ENCODE measurements at places on chromosomes 12 and 14.

DNA sequence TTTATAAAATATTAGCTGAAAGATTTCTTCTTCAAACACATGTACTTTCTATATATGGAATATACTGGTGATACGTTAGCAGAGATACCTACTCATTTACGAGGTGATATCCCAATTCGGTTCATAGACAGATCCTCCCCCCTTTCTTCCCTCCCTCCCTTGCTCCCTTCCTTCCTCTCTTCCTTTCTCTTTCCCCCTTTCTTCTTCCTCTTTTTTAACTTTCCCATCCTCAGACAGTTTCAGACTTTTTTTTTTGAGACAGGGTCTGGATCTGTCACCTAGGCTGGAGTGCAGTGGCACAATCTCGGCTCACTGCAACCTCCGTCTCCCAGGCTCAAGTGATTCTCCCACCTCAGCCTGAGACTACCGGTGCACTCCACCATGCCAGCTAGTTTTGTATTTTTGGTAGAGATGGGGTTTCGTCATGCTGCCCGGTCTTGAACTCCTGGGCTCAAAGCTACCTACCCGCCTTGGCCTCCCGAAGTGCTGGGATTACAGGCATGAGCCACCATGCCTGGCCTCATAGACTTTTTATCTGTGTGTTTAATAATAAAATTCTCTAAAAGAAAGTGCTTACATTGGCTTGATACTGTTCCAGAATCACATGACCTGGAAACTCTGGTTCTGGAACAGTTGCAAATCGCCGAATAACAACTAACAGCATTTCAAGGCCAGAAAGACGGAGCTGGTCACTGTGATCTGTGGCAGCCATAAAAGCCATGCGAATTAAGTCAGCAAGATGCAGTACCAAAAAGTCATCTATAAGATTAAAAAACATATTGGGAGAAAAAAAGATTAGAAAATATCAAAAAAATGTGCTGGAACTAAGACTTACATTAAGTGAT, 99.2 kb downstream of the HEATR5A start:
- no peak for DNase-seq

DNA sequence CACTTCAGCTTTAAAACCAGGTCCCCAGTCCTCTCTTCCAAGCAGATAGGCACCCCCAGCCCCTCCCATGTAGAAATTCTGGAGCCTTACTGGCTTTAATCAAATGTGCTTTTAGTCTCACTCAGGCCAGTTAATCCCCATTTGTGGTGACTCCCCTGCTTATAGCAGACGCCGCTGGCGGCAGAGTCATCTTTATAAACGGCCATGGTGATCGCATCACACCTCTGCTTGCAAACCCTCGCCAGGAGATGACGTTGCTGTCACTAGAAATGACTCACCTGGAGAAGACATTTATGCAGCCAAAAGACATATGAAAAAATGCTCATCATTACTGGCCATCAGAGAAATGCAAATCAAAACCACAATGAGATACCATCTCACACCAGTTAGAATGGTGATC, 369.3 kb downstream of the VRK1 start:
- no peak for DNase-seq

GRCh38 chr12:75205558-75205957, 4.1 kb downstream of the KCNC2 start:
- DNase-seq: no peak

DNA sequence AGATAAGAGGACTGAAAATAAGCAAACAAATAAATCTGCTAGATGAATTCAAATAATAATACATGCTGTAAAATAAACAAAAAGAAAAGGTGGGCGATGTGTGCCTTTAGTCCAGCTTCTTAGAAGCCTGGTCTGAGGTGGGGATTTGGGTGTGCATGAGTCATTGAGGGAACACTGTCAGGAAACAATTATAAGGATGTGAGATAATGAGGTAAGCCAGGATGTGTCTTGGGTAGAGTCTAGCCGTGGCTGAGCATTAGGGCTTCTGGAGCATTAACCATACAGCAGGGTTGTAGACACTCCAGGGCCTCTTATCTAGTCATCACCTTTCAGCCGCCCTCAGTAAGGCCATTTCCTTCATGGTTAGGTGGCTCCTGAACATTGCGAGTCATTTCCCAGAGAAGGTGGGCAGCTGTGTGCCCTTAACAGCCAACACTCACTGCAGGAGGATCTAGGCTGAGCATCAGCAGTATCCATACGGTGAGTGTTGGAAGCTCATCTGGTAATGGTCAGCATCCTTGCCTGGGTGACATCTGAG, 405.6 kb downstream of the GLT1D1 start:
- no peak for DNase-seq

GRCh38 chr14:87935081-87935828, 57.7 kb downstream of the GALC start:
- no peak for DNase-seq

GRCh38 chr12:49803693-49804450, 24.3 kb downstream of the NCKAP5L start:
- DNase-seq: no peak

- no peak for DNase-seq
Measured at GRCh38 chr14:56304456-56304855, 186.2 kb downstream of the PELI2 start.

DNA sequence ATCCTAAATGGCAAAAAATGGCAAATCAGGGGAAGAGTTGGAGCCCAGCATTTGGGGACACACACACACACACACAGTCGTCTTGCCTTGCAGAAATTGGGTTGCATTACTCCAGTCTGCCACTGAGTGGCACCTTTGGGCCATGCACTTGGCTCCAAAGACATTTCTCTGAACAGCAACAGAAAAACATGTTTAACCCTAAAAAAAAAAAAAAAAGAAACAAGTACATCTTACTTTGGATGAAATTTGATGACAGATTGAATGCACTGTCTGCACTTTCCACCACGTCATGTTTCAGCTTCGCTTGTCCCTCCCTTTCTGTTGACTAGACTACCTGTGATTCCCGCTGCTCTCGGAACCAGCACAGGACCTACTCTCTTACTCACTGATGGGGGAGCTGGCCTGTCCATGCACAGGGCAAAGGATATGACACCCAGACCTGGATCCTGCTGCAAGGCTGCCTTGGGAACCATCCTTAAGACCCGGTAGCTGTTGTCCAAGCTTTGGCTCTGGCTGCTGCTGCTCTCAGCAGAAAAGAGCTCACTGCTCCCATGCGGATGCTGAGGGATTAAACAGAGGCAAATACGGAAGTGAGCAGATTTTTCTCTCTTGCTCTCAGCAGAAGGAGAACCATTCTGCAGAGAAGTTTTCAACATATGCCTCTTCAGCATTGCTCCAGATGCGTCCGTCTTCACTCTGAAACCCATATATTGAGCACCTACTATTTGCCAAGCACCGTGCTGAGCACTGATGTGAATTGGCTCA, 376.8 kb downstream of the DPF3 start:
- DNase-seq: peak; percentile 81

- DNase-seq: no peak
Measured at GRCh38 chr12:8819666-8819980, 2.8 kb upstream of the A2ML1 start.

- no peak for DNase-seq
Measured at GRCh38 chr12:75712223-75712622, 200.8 kb upstream of the KRR1 start.

DNA sequence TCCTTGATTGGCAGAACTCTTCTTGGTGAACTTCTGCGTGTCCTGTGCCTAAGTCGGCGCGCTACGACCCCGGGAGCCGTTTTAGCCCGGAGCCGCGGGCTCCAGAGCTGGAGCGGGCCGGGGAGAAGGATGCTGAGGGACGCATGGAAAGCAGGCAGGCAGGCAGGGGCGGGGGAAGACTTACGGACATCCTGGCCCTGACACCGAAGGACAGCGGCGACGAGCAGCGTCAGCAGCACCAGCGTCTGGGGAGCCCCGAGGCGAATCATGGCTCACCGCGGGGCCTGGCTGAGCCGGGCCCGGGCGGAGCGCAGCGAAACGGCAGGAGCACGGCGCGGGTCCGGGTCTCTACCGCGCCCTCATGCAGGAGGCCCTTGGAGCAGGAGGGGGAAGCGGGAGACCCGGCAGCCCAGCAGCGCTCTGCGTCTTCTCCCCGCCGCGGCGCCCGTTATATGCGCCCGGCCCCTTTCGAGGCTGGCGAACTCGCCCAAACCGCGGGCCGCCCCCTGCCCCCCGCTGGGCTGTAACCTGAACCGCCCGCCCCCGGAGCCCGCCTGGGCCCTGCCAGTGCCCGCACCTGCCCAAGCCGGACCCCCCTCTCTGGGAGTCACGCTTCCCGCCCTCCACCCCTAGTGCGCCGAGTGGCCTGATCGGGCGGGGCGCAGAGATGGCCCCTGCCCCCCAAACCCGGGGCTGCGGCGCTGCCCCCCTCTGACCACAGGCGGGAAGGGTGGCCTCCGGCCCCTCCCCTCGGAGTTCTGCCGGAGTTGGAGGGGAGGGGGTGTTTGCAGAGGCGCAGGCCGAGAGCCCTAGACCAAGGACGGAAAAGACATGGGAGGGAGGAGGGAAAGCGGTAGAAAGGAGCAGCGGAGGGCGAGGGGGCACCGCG, at the start of gene COL2A1:
Gene COL2A1 (minus strand): TSS at position 424 of the 889 bp plus-strand sequence. CDS start 155 bp downstream, at position 269.
- no peak for DNase-seq

DNA sequence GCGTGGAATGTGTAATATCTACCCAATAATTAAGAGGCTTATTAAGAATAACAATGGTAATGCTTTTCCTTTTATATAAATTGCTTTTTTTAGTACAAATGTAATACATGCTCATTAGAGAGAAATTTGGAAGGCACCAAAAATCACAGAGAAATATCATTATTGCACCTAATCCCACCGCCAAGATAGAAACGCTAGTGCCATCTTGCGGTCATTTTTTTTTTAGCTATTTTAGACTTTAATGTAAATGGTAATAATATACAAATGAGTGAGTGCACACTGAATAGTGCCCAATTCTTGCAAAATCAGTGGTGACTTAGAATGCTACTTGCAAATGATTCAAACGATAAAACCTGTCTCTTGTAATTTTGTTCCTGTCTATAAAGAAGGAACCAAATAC, 576.8 kb upstream of the TMEM132C start:
- no peak for DNase-seq

DNA sequence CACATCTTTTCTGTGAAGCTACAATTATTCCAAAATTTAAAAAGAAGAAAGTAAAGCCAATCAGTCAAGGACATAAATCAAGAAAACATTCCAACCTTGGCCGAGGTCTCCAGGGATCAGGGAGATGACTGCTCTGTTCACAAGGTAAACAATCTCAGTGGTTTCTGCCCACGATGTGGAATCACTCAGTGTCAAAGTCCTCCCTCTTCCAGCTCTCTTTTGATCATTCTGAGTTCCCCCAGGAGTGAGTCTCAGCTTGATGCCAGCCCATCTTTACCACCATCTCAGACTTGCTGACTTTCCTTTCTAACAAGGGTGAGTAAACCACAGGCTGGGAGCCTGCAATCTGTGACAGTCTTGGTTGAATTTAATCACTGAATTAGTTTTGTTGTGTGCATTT, 4.8 kb upstream of the SERPINA9 start:
- no peak for DNase-seq

DNA sequence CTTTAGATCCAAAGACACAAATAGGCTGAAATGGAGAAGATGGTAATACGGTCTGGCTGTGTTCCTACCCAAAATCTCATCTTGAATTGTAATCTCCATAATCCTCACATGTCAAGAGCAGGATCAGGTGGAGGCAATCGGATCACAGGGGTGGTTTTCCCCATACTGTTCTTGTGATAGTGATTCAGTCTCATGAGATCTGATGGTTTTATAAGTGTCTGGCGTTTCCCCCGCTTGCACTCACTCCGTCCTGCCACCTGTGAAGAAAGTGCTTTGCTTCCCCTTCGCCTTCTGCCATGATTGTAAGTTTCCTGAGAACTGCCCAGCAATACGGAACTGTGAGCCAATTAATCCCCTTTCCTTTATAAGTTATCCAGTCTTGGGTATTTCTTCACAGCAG, 1795.5 kb upstream of the FLRT2 start:
- no peak for DNase-seq

DNA sequence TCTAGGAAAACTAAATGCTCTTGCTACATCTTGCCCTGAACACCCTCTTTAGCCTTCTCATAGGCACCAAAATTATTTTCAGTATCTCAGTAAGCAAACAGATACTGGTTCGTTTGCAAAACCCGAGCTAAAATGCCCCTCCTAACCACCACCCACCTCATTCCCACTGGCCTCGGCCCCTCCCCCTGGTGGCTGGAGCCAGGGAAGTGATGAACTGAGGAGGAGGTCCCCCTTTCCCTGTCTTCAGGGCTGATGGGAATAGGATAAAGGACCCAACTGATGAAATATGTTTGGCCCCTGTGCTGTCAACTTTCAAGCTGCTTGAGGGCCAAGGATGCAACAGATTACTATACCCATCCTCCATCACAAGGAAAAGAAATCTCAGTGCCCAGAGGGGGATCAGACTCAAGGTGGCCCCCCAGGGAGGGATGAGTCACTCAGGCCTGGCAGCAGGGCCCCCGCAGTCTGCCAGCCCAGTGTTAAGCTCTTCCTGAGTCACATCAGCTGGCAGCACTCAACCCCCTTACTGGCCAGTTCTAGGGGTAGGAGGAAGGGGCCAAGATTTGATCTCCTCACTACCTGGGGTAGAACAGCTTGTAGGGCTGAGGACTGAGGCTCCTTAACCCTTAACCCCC, 1.7 kb downstream of the ANKRD52 start:
- DNase-seq: no peak

- DNase-seq: no peak
Measured at GRCh38 chr14:81298122-81298521, 77.4 kb upstream of the GTF2A1 start.

DNA sequence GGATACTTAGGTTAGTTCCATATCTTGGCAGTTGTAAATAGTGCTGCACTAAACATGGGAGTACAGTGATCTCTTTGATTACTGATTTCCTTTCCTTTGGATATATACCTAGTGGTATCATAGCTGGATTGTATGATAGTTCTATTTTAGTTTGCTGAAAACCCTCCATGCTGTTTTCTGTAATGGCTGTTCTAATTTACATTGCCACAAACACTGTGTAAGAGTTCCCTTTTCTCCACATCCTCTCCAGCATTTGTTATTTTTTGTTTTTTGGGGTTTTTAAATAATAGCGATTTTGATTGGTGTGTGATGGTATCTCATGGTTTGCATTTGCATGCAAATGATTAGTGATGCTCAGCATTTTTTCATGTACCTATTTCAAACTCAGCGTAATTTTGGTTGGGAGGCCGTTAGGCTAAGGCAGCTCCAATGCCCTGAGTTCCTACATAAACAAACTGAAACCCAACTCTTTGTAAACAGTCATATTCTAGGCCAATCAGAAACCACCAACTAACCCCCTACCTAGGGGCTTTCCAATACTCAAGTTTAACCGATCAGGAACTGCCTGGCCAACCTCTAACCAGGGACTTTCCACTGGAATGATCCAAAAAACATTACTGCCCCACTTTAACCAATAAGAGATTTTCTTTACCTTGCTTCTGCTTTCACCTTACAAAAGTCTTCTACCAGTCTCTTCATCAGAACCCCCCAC, 171.6 kb downstream of the FBXL14 start:
- no peak for DNase-seq

DNA sequence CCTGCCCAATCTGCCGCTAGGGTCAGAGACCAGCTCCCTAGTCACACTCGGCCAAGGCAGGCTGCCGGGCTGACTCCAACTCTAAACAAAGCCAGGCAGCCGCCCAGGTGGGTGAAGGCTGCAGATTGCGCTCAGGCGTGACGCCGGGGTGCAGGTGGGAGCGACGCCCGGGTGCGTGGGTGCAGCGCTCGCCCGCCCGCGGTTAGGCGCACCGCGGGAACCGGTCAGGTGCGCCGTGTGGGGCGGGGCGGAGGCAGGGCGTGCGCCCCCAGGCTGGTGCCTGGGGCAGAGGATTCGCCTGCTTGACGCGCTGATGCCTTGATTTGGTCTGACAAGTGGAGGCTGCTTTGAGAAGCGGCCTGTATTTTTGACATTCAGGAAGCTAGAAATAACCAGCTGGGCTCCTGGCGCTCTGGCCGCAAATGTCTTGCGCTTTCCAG, 126.7 kb upstream of the HIF1A start:
- no peak for DNase-seq

- DNase-seq: no peak
Measured at GRCh38 chr14:62673014-62673755, 372.1 kb downstream of the KCNH5 start.

Data from MV-4-11 (cell line).